CD8-positive, alpha-beta memory T cell (primary cell): ENCODE measurements at places on chromosomes 13 and 19. TPM values are rescaled to one million over a fixed set of nuclear protein-coding genes. Genes with fewer than 3 reads are reported as not detected.

The DDA1 gene
- polyA plus RNA-seq = 34.7 TPM

The SCN1B gene
- 1.3 TPM for polyA plus RNA-seq

The NCCRP1 gene
- not detected for polyA plus RNA-seq

The ZNF440 gene
- polyA plus RNA-seq = 3.2 TPM

The FLT1 gene
- polyA plus RNA-seq = not detected

The MZT1 gene
- polyA plus RNA-seq = 7.8 TPM

The ACER1 gene
- 2.4 TPM for polyA plus RNA-seq

The ZNF665 gene
- polyA plus RNA-seq = 8.7 TPM

The OLFM2 gene
- polyA plus RNA-seq = 4.6 TPM

The C13orf42 gene
- not detected for polyA plus RNA-seq

The GATAD2A gene
- 46.9 TPM for polyA plus RNA-seq

The DENND1C gene
- 93.2 TPM for polyA plus RNA-seq

The TUBA3C gene
- polyA plus RNA-seq = not detected

The TUBGCP3 gene
- 16.8 TPM for polyA plus RNA-seq

The ZNF587B gene
- 1.4 TPM for polyA plus RNA-seq
